ENCODE measurements at places on chromosomes 4 and X. TPM values are rescaled to one million over a fixed set of nuclear protein-coding genes. Genes with fewer than 3 reads are reported as not detected.

GRCh38 chrX:96987228-96987627 is 103.5 kb downstream of the RPA4 start:
- peak; percentile 0 for DNase-seq

DNA sequence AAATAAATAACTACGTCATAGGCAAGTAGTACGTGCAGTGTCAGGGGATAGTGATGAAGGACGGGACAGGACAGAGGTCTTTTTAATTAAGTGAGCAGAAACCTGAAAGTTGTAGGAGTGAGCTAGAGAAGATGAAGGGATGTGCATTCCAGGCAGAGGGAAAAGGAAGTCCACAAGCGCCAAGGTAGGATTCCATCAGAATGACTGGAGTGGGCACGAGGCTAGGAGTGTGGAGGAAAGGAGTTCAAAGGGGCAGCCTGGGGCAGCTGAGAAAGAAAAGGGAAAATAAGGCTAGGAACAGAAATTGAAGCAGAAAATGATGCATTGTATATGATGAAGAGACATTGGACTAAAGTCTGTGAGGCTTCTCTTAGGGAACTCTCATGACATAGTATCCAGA is 192.2 kb upstream of the TLL1 start:
- no peak for DNase-seq

DNA sequence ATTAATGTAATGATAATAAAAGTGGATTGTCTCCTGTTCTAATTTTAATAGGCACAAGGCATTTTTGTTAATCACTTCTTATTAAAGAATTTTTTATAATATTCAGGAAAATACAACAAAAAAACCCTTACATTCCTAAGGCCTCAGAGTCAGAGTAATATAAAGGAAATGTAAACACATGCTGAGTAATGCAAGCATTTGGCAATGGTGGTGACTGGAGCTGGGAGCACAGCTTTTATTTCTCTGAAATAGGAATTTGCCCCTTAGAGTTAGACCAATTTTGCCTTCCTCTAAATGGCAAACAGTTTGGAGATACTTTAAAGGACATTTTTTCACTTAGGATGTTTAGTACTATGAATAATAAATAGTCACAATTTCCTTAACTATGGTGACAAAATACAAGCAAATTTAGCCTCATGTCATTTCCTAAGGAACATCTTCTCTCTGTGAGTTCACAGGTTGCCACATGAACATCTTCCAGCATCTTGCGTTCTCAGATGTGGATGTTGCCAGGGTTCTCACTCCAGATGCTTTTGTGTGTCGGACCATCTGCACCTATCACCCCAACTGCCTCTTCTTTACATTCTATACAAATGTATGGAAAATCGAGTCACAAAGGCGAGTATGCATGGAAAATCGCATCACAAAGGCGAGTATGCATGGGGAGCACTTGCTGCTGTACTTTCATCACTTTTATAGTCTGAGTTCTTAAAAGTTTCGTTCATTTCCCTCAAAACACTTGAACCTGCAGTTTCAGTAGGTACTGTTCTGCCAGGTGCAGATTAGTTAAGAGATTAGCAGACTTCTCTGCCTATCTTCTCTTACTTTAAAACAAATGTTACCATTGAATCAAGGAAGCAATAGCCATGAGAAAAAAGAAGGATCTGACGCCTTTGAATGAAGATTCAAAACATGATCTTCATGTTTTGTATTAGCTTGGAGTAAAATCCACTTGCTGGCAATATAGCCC is 15.9 kb upstream of the F11 start:
- no peak for DNase-seq

- DNase-seq, result no peak
Observed at GRCh38 chrX:68396953-68397352, 36.3 kb downstream of the OPHN1 start.

DNA sequence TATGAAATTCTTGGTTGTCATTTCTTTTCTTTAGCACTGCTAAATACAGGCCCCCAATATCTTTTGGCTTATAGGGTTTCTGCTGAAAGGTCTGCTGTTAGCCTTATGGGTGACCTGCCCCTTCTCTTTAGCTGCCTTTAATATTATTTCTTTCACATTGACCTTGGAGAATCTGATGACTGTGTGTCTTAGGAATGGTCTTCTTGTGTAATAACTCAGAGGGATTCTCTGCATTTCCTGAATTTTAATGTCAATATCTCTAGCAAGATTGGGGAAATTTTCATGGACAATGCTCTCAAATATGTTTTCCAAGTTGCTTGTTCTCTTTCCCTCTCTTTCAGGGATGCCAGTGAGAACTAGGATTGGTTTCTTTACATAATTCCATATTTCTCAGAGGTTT is 292.4 kb downstream of the SLC7A11 start:
- DNase-seq, result no peak

DNA sequence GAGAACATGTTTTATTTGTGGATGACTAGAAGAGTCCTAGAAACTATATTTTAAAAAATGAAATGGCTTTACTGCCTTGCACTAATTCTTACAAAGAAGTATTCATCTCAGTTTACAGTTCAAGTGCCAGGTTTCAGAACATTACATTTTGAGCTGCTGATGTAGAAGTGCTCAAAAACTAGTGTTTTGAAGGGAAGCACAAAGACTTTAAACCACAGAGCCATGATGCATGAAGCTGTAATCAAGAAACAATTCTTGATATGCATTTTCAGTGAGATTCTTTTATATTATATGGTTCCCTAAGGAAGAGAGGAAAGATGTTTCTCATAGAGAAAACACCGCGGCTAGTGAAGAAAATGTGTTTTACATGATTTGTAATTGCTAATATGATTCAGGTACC is 1163.0 kb downstream of the RAPGEF2 start:
- no peak for DNase-seq

- DNase-seq, result no peak
Observed at GRCh38 chrX:7435822-7436221, 287.9 kb upstream of the PUDP start.

DNA sequence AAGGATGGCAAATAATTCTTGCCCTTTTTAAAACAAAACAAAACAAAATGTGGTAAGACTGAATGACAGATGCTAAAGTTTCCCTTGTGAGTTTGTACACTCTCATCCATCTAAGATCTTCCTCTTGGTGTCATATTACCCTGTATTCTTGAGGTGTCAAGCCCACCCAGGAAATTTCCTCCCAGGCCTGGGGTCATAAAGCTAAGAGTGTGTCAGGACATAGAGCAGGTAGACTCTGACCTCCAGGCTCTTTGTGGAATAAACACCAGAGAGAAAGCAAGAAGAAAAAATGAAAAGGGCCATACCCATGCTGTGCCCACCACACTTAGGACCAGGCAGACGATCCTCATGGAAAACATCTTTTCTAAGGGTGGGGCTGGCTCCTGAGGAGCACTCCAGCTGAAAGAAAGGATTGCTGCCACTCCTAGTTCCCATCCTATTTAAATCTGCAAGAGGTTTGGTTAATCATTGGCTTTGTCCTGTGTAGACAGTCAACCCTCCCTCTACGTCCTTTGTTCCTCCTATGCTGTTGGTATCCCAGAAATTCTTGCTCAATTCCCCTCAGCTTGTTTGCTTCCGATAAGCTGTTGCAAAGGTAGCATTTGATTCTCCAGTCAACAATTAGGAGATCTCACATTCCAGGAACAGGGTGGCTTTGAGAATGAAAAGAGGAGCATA is at the start of gene FGA:
FGA (minus strand) TSS at position 414 of the 678 bp plus-strand sequence; CDS start at position 359, 55 bp downstream.
- no peak for DNase-seq

- DNase-seq, result no peak
Observed at GRCh38 chrX:13764281-13764680, 29.7 kb downstream of the OFD1 start.

DNA sequence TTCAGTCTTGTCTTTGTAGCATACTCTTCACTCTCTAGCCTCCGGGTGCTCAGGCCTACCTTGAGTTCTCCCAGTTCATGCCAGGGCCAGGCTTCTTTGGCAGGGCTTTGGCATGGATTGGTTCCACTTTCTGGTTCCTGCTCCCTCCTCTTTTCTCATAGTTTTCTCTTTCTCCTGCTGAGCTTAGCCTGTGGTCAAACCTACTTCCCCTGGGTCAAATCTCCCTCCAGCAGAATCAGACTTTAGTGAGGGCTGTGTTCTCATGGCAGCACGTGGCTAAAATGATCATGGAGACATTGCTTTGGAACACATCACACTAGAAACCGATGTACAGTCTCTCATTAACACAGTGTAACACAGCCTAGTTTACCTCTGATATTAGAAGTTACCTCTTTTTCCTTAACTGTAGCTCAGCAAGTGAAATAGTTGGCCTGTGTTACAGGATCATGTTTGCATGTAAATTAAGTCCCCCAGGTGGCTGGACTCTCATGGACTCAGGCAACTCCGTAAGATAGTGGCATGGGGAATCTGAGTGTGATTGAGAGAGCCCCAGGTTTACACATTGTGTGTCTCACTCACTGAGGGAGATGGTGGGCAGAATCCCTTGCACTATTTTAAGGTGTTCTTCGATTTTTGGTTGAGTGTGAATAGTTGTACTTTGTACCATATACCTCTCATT is 13.3 kb downstream of the RAB9A start:
- DNase-seq, result no peak

- no peak for DNase-seq
Observed at GRCh38 chrX:66680451-66680850, 41.6 kb upstream of the EDA2R start.

DNA sequence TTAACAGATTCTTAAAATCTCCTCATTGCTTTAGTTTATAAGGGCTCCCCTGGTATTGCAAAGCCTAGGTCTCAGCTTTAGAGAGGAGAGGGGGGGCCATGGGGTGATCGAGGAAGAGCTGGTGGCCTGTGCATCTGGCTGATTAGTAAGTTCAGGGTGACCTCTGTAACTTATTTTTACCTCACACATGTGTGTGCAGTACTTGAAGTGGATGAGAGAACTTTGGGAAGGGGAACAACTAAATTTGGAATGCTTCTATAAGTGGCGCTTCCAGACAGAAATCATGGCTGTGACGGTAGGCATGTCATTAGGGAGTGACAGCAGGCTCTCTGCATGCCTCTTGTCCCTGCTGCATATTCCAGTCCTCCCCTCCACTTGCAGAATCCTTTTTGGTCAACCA is 41.9 kb downstream of the FRAS1 start:
- DNase-seq, result no peak

DNA sequence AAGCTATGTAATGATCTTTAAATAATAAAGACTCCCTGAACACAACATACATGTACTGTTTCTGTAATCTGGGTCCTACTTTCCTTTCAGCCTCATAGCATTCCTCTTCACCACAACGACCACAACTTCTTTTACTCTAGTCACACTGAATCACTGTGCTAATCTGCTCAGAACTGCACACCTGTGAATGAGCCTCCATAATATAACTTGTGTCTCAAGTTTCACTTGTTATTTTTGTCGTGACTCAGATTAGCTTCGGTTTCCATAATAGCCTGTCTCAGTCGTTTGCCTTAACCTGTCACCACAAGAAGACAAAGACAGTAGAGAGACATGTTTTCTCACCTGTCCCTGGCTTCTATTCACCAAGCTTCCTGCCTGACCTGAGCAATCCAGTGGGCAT is 61.8 kb downstream of the MAGED1 start:
- DNase-seq, result no peak

DNA sequence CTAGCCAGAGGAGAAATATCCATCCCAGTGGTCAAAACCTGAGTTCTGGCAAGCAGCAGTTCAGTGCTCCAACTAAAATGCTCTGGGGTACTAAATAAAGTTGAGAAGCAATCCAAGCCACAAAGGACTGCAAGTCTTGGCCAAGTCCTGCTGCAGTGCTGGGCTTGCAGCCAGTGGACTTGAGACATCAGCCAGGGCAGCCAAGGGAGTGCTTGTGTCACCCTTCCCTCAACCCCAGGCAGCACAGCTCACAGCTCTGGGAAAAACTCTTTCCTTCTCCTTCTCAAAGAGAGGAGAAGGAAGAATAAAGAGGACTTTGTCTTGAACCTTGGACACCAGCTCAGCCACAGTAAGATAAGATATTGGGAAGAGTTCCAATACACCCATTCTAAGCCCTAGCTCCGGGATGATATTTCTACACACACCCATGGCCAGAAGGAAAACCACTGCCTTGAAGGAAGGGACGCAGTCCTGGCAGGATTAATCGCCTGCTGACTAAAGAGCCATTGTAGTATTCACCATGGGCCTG is 99.8 kb downstream of the PTCHD1 start:
- DNase-seq, result no peak

DNA sequence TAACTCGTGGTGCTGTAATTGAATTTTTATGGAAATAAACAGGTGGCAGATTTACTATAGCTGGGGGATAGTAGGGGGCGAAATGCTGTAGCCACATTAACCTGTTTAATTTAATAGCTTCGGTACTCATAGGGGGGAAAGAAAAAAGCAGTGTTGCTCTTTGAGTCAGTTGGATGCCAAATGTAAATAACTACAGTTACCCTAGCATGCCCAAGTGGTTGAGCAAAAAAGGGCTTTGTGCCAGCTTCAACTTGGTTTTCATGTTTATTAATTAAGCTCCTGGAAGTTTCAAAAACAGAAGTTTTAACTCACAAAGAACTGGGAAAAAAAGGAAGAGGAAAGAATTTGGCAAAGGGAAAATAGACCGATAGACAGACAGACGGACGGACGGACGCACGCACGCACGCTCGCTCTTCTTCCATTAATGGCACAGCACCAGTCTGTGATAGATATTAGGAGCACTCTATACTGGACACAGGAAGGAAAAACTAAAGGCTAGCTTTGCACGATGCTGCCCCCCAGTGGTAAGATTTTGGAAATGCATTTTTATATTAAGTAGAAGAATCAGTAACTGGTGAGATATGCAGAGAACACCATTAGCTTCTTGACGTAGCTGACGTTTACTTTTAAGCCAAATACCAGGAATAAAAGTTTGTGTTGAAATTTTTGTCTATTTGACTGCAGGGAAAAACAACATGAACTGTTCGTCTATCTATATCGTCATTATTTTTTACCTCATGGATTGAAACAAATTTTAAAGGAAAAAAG is 151.8 kb downstream of the SLC7A11 start:
- DNase-seq, result peak; percentile 41

DNA sequence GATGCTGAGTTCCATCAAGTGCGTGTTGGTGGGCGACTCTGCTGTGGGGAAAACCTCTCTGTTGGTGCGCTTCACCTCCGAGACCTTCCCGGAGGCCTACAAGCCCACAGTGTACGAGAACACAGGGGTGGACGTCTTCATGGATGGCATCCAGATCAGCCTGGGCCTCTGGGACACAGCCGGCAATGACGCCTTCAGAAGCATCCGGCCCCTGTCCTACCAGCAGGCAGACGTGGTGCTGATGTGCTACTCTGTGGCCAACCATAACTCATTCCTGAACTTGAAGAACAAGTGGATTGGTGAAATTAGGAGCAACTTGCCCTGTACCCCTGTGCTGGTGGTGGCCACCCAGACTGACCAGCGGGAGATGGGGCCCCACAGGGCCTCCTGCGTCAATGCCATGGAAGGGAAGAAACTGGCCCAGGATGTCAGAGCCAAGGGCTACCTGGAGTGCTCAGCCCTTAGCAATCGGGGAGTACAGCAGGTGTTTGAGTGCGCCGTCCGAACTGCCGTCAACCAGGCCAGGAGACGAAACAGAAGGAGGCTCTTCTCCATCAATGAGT is 46.6 kb downstream of the RHOH start:
- no peak for DNase-seq

GRCh38 chrX:42544883-42545282 is 233.1 kb downstream of the PPP1R2C start:
- no peak for DNase-seq

GRCh38 chr4:54717694-54718093 is 59.9 kb downstream of the KIT start:
- DNase-seq, result no peak

CFAP97 gene
- polyA plus RNA-seq, result 16.4 TPM

DNAAF6 gene
- not detected for polyA plus RNA-seq

ATP5ME gene
- polyA plus RNA-seq, result 275 TPM

COL4A6 gene
- polyA plus RNA-seq, result 0.09 TPM

EREG gene
- polyA plus RNA-seq, result 0.48 TPM

XAGE2 gene
- polyA plus RNA-seq, result not detected

CT47B1 gene
- not detected for polyA plus RNA-seq
